ENCODE measurements at places on chromosomes 3 and 15. TPM values are rescaled to one million over a fixed set of nuclear protein-coding genes. Genes with fewer than 3 reads are reported as not detected.
A peak's percentile ranks its signal among the peaks of the same experiment; 100 is the strongest.

Gene LINGO1
- total RNA-seq: 0.22 TPM

Gene UROC1
- not detected for total RNA-seq

Gene RFX7
- 2.2 TPM for total RNA-seq

Gene TNNC1
- not detected for total RNA-seq

Gene COLQ
- total RNA-seq: 0.44 TPM

Gene TMEM212
- total RNA-seq: not detected

Gene IL5RA
- not detected for total RNA-seq

DNA sequence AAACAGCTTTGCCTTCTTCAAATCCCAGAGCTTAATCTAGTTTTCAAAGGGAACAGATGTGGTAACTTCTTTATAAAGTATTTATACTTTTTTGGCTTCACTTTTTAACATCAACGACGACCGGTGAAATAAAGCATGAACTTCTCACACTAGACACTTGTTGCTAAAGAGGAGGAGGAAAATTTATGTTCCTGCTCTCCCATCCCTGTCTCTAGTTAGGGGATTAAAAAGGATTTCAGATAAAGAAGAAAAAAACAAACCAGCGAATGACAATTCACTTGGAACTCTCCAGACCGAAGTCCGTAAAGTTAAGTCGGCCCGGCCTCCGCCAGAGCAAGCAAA is 672 bp downstream of the NEDD4 start:
- DNase-seq: no peak

DNA sequence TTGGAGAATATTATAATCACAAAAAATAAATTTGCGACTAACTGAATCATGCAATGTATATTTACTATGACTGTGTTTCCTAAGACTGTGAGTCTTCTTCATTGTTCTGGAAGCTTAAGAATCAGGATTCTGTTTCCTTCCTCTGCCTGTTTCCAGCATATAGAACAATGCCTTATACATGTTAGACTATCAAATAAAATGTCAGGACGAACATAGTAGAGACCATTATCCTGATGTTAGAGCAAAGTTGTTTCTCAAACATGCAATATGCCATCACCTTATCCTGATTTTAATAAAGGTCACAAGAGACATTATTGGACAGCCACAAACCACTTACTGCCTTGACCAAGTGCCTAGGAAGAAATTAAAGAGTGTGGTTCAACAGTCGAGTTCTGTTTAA is 457.4 kb upstream of the AGTR1 start:
- no peak for DNase-seq

DNA sequence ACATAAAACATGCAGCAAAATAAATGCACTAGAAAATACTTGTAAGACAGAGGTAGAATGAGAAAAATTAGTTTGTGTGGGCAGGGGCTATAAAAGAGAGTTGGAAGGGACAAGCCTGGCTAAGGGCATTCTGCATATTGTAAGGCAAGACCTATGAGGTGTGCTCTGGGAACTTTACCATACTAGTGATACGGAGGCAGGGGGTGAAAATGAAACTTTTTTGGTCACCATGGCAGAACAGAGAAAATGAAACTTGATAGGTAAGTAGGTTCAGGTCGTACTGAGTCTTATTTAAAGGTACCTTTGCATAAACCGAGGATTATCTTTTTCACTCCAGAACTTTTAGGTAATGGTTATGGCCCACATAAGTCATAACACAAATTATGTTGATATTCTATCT is 74.7 kb upstream of the ACKR4 start:
- DNase-seq: no peak

- DNase-seq: peak; percentile 51
These were observed 13.9 kb downstream of the NLGN1 start for GRCh38 chr3:173411375-173411973.

- DNase-seq: no peak
These were observed 126.0 kb downstream of the THRB start for GRCh38 chr3:24368605-24369004.

GRCh38 chr3:178532476-178532875 is 3.8 kb upstream of the KCNMB2 start:
- no peak for DNase-seq

DNA sequence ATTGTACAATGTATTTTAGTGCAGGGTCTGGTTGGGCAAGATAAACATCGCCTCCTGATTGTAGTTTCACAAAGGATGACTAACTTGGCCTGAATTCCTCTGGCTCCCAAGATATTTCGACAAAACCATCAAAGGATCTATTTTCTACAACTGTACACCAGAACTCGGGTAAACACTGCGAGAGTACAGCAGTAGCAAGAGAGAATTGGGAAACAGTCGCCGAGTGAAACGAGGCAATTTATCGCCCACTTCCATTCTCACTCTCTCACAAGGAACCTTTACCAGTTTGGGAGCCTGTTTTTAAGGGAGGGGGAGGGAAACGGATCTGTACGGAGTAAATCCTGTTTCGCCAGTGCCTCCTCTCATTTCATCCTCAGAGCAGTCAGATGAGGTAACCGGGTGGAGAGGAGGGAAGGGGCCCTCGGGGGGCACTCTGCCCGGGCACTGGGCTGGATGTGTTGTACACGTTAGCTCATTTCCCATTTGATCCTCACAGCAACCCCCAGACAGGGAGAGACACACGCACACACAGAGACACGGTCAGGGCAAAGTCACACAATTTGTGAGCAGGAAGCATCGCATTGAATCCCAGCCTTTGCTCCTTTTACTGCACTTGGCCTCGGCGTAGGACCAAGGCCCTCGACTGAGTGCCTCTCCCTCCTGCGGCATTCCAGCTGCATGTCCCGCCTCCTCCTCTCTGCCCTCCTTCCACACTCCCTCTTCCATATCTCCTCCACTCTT is 120.1 kb downstream of the LIPC start:
- peak; percentile 84 for DNase-seq

GRCh38 chr15:41944313-41944940 is 27.9 kb downstream of the EHD4 start:
- DNase-seq: peak; percentile 87

GRCh38 chr3:114880078-114880477 is 267.0 kb downstream of the ZBTB20 start:
- no peak for DNase-seq

- DNase-seq: no peak
These were observed 95.7 kb upstream of the CHRM5 start for GRCh38 chr15:33872416-33873106.
